ENCODE measurements at places on chromosomes 6 and 20.

- DNase-seq: no peak
Observed at GRCh38 chr20:49880177-49880576, 35.2 kb downstream of the SPATA2 start.

DNA sequence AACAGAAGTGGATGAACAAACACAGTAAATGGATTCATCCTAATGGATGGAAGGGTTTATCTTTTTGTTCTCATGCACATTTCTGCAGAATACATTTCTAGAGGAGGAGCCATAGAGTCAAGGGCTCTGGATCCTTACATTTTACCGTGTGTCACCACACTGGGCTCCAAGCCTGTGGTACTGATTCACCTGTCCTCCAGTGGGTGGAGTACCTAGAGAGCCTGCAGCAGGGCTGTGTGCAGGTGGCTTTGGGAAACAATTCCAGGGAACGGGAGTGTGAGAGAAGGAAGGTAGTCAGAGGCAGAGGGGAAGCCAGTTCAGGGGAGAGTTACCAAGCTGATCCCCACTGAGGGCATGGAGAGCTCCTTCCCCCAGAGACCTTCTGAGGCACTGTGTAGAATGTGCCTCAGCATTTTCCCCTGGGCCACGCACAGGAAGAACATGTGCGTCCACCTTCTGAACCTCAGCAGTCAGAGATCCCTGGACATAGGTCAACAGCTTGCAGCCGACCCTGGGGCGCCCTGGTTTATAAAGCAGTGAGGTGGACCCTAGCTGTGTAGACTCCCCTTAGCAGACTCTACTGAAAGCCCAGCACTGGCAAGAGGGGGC, 85.3 kb upstream of the SLC22A23 start:
- no peak for DNase-seq

DNA sequence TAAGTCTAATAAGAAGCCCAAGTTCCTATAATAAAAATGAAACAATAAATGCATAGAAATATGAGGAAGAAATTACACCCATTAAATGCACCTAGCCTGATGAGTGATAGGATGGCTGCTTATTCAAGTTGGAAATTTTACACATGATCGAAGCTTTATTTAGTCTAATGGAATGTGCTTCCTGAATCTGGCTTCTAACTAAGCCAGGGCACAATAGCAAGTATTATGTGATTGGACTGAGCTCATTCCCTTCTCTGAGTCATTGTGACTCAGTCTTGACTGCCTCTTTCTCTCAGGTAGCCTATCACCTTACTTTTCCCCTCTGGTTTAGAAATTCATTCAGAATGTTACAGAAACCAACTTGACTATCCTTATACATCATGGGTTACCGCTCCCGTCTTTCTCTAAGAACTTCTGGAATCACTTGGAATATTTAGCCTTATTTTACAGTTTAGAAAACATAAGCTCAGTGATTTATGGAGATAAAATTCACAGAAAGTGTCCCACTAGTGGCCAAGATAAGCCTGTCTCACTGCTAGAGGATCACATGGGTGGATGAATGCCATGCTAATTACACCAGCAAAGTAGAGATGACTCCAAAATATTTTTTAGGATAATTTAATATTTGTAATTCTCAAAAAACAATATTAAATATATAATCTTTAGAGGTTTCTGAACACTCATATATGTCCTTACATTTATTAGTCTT, 505.3 kb upstream of the JAG1 start:
- no peak for DNase-seq

GRCh38 chr6:3418496-3419060, 38.3 kb downstream of the SLC22A23 start:
- no peak for DNase-seq

GRCh38 chr20:48010623-48011022, 225.3 kb upstream of the SULF2 start:
- DNase-seq: no peak
